ENCODE measurements at places on chromosomes 2 and 18. TPM values are rescaled to one million over a fixed set of nuclear protein-coding genes. Genes with fewer than 3 reads are reported as not detected.

- no peak for DNase-seq
Measured at GRCh38 chr2:119460076-119460475, 28.4 kb downstream of the TMEM37 start.

- DNase-seq = no peak
Measured at GRCh38 chr2:1366546-1367134, 46.6 kb upstream of the TPO start.

CAPN14 gene
- 0.05 TPM for total RNA-seq

CCDC178 gene
- not detected for total RNA-seq

FNDC4 gene
- total RNA-seq = 1.3 TPM

DNA sequence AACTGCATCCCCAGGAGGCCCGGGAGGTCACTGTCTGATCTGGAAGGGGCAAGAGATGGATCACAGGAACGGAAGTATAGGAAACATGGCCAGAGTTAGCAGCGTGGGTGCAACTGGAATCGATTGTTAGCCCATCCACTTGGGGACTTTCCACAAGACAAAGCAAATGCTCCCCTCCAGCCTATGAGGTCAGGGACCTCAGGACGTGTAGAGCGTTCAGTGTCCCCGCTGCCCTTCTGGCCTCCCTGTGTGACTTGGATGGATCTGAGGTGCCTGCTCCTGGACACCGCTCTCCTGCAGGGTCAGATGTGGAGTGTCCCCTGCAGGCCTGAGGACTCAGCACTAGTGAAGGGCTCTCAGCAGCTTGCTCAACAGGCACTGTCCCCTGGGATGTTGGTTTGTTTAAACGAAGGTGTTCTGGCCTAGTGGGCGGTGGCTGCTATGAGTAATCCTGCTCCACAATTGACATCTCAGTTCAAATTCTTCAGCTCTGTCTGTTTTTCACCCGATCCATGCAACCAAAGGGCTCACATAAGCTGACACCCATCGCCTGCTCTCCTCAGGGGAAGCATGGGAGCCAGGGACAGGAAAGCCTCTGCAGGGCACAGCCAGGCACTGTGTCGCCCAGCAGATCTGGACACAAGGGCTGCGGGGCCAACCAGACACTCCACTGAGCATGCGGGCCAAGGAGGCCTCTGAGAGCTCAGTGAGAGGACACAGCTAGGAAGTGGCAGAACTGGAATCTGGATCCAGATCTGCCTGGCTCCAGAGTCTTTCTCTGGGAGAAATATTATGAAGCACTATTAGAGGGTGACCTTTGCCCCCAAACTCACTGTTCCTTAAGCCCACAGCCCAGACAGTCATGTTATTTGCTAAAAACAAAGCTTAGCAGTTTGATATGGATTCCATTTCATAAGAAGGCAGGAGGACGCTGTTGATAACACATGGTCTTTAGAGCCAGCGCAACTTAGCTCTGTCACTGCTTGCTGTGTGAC lies 78.5 kb downstream of the RHOB start:
- DNase-seq = no peak

DNA sequence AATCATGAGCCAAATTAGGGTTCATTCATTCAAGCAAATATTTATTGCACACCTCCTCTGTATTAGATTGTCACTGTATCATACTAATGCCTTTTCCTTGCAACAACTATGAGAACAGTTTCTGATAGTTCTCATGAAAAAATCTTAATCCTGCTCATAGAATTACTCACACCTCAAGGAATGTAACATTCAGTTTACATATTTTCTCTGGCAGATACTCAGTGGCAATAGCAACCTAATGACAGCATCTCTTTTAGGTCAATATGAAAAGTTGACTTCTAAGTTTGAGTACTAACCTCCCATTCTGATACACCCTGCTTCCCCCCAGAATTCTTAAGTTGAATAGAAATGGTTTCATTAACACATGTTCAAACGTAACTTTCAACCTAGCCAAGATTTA lies 132.0 kb downstream of the VWC2L start:
- no peak for DNase-seq

GRCh38 chr18:57785751-57786437 lies 17.2 kb downstream of the ATP8B1 start:
- DNase-seq = no peak

DNA sequence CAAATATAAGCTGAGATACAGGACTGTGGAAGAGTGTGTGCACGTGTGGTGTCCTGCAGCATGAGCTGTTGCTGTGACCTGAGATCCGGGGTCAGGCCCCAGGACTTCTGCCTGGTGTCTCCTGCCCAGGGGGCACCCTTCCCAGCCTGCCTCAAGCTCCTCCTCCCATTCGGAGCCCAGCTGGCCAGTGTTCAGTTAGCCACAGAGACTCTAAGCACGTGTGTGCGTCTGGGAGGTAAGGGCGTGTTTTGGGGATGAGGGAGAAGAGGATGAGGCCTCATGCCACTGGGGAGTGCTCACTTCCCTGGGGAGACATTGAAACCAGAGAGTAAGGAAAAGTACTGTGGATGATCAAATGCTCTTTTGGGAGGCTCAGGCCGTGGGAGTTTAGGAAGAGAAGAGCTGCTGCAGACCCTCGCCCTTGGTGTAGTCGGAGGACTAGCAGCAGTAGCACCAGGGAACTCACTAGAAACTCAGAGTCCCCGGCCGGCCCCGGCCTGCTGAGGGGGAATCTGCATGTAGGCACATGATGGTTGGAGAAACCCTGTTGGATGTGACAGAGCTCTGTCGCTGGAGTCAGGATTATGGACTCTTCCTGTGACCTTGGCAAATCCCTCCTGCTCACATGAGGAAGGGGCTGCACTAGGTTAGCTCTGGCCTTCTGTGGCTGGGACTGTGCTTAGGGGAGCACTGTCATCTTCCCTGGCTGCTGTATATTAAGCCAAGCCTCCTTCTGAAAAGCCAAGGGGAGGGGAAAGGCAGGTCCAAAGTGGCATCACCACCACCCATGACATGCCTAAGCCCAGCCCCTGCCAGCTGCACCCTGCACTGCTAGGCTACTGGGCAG lies 231.1 kb downstream of the DYSF start:
- DNase-seq = no peak

DNA sequence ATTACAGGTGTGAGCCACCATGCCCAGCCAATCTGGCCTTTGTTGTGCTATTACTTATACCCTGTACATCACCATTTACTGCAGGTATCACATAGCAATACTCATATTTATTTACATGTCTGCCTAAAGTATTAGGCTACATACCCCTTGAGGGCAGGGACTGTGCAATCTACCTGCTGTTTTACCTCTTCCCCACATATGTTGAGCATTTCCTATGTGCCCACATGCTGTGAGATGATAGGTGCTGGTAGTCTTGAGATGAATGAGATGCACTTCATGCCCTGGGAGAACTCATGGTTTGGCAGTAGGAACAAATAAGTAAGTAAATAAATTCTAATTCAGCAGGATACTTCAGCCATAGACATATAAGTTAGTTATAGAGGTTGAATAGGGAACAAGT lies 59.2 kb downstream of the TTC39C start:
- DNase-seq = no peak

GRCh38 chr2:114468343-114468742 lies 25.9 kb downstream of the DPP10 start:
- DNase-seq = no peak

- DNase-seq = no peak
Measured at GRCh38 chr2:145503511-145503910, 983.6 kb upstream of the ZEB2 start.

DNAJC10 gene
- total RNA-seq = 122 TPM

DNA sequence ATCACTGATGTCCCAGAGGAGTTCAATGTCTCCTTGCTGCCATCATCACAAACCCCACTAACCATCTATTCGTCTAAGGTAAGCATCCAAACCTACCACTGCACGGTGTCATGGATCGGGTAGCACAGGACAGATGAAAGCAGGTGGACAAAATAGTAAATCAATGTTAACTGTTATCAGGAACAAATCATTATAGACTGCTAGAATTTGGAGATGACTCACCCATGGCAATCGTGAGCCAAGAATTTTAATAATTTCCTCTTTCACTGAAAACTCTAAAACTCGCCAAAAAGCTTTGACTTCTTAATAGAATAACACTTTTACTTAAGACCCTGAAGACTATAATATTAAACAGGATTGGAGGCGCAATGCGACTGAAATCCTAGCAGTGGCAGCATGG lies 33.7 kb upstream of the BZW1 start:
- no peak for DNase-seq

GRCh38 chr18:37341473-37342086 lies 224.0 kb downstream of the CELF4 start:
- no peak for DNase-seq

DNA sequence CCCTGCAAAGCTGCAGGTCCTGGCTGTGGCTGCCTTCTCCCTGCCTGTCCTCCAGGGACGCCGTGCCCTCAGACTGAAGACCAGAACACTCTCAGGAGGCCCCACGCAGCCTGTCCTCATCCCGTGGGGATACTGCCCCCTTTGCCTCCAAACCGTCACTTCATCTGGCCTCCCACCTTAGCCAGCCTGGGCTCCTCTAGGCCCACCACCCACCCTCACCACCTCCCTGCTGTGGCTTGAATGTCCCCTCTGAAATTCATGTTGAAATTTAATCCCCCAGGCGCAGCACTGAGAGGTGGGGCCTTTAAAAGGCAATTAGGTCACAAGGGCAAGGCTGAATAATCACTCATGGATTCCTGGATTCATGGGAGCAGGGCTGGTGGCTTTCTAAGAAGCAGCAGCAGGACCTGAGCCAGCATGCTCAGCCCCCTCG lies 198.2 kb downstream of the SEPTIN10 start:
- DNase-seq = no peak

GRCh38 chr2:22930781-22931180 lies 454.2 kb upstream of the KLHL29 start:
- DNase-seq = no peak

DNA sequence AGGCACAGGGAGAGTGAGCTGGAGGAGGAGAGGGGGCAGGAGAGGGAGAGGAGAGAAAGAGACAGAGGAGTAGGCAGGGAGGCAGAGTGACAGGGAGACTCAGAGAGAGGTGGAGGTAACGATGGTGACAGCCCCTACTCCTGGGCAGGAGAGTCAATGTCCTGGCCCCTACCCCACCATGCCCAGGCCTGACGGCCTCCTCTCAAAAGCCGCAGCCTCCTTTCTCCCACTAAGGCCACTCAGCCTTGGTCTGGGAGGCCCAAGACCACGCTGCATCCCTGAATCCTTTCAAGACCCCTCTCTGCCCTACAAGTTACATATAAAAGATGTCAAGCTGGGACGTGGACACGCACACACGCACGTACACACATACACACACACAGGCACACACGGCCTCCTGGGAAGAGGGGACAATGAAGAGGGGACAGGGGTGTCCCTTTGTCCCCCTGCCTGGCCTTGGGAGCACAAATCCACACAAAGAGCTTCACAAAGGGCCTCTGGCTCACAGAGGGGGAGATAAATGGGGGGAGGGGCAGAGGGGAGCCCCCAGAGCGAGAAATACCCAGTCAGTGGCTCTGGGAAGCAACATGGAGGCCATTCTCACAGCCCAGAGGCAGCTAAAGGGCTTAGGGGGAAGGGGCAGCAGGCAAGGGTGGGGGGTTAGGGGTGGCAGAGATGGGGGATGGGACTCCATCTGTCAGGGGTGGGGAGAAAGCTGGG lies 19.5 kb upstream of the TNS1 start:
- no peak for DNase-seq

GRCh38 chr2:169828141-169828811 lies 1.0 kb downstream of the UBR3 start:
- DNase-seq = no peak

SH2D6 gene
- 3.3 TPM for total RNA-seq

GRCh38 chr18:76850112-76850511 lies 27.8 kb downstream of the ZNF236 start:
- DNase-seq = no peak

SCYGR4 gene
- total RNA-seq = not detected

MRPL44 gene
- total RNA-seq = 27.8 TPM

- DNase-seq = no peak
Measured at GRCh38 chr2:114192362-114192761, 250.1 kb upstream of the DPP10 start.

- no peak for DNase-seq
Measured at GRCh38 chr2:83565181-83565580, 893.9 kb downstream of the SUCLG1 start.

GBX2 gene
- 10.2 TPM for total RNA-seq

DNA sequence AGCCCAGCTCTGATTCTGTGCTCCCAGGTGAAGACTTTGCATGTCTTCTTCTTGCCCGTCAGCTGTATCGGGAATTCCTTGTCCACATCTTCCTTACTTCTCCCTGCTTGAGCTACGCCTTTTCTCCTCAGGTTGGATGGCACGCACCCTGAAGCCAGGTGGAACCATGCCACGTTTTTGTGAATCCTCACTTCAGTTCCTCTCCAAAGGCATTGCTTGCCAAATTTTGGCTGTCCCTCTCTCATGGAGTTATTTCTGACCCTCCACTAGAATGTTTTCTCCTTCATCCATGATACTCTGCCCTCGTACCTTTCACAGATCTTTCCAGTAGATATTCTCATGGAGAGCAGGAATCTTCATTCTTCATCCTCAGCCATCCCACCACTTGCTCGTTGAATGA lies 20.2 kb downstream of the ZCCHC2 start:
- DNase-seq = no peak

- DNase-seq = no peak
Measured at GRCh38 chr2:233455006-233455405, 100.7 kb downstream of the DGKD start.

DNA sequence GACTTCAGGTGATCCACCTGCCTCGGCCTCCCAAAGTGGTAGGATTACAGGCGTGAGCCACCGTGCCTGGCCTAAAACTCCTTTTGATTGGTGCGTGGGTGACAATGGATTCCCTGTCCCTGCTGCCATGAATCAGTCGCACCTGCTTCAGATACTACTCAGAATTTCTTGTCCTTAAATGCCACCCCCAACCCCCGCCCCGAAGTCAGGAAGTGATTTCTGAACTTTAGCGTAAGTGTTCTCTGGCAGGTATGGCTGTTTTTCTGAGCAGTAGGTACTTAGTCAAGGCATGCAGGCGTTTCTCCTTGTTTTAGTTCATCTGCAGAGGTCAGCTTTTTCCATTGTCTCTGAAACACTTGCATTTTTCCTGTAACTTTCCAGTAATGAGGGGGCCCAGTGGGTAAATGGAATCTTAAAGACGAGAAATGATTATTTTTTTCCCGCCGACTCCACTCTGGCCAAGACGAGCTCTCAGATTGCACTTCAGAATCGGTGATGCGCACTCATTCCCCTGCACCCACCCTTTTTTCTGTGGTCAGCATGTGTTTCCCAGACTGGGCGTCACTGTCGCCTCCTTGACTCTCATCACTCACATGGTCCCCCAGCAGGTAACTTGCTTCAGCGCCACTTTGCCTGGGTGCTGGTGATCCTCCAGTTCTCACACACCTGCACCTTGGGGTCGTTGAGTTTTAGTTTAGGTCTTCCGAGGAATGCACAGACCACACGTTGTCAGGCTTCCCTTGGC lies 179.7 kb downstream of the GBX2 start:
- DNase-seq = no peak

- no peak for DNase-seq
Measured at GRCh38 chr18:24656050-24656449, 195.6 kb downstream of the HRH4 start.

CACNB4 gene
- 1.7 TPM for total RNA-seq

- DNase-seq = no peak
Measured at GRCh38 chr2:240714747-240715725, 23.4 kb downstream of the AQP12A start.

LTBP1 gene
- 12.5 TPM for total RNA-seq
